ENCODE measurements at places on chromosomes 2 and 18.

DNA sequence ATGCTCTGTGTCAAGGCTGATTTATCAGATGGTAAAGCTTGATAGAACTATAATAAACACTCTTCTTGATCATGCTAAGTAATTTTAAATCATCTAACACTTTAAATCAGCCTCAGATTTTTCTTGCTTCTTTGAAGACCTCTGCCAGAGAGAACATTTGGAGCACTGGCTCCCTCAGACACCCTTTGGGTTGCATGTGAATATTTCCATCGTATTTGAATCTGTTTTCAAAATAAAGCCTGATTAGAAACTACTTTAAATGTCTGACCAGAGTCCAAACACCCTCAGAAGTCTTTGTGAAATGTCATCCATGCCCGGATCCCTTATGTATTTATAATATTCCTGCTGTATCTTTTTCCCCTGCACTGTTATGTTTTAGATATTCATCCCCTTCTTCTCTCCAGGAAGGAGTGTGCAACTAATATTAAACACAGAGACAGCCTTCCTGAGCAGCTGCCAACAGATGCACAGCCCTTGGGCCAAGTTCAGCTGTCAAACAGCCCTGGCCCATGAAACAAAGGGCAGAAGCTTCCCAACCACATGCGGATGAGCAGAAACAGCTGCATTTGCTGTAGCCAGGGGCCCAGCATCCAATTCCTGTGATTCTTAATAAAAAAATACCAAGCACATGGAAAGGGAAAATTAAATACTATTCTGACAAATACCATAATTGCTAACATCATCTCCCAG, 46.5 kb downstream of the DPP10 start:
- no peak for DNase-seq

- DNase-seq: no peak
Measured at GRCh38 chr2:229695961-229696360, 18.4 kb downstream of the DNER start.

GRCh38 chr2:10454505-10454904, 6.4 kb upstream of the ODC1 start:
- DNase-seq: no peak

GRCh38 chr2:145411493-145411892, 891.6 kb upstream of the ZEB2 start:
- no peak for DNase-seq

- DNase-seq: no peak
Measured at GRCh38 chr2:81327911-81328310, 1023.4 kb upstream of the LRRTM1 start.

- no peak for DNase-seq
Measured at GRCh38 chr2:18682681-18683080, 93.3 kb upstream of the NT5C1B start.

DNA sequence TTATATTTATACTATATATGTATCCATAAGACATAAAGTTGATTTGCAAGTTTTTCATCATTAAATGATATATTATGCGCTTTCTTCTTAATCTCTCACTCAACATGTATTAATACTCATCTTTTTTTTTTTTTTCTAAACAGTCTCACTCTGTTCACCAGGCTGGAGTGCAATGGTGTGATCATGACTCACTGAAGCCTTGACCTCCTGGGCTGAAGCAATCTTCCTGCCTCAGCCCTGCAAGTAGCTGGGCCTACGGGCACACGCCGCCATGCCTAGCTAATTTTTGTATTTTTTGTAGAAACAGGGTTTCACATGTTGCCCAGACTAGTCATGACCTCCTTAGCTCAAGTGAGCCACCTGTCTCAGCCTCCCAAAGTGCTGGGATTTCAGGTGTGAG, 51.4 kb upstream of the MAP4K3 start:
- DNase-seq: no peak

DNA sequence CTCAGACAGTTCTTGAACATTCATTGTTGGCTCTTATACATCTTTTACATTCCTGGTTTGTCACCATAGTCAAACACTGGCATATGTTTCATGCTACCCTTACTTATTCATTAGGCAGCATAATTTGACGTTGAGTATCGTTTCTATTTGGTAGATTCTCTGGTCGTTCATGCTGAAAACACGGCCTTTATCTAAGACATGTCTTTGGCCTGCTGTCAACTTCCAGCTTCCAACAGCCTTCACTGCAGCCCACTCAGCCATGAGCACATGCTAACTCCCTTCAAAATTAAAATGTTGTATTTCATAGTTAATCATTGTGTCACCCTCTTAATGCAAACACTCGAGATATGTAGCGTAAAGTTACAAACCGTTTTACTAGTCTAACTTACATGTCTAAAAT, 493.0 kb upstream of the NRP2 start:
- no peak for DNase-seq

DNA sequence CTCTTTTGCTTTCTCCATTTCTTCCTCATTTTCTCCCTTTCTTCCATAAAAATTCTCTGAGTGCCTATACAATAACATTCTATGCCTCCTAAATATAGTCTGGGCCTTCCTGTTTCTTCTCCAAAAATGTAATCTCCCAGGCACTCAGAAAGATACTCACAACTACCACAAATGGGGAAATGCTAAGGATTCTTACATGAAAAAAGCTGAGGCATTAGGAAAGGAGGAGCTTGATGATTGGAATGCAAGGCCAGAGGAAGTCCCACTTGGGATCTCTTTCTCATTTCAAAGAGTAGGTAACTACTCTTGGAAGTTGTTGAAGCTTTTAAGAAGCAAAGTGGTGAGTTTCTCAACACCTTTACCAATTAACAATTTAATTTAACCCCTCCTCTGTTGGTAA, 3.4 kb downstream of the VSNL1 start:
- no peak for DNase-seq

DNA sequence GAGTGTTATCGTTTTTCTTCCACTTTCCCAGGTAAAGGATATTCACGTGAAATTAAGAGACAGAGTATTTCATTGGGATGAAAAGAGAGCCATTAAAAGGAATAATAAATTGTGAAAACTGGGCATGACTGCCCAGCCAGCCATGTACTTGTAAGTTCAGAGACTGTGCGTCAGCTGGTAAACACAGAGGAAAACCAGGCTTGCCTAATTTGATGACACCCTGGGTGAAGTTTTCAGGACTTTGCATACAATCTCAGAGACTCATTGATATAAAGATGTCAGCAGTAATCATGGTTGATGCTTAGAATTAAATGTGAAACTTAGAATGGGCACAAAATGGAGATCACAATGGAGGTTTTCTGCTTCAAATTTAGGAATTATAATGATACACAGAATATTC, 153.5 kb upstream of the ZEB2 start:
- DNase-seq: no peak

DNA sequence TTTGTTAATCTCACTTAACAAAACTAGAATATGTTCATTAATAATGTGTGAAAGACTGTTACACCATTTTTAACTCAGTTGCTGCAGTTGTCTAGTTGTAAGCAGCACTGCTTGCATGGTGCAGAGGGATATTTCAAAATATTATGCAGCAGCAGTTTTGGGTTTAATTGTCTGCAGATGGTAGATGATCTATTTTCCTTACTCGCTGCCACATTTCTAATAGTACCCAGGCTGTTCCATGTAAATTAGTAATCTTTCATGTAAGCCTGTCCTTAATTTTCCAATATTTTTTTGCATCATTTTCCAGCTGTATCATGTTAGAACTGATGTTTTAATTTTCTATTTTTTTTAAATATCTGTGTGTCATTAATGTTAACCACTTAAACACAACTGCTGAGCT, 488.1 kb upstream of the RAB12 start:
- no peak for DNase-seq

- no peak for DNase-seq
Measured at GRCh38 chr2:102114851-102115497, 27.6 kb upstream of the IL1R1 start.

GRCh38 chr2:9647884-9648283, 17.1 kb upstream of the YWHAQ start:
- DNase-seq: no peak

- DNase-seq: no peak
Measured at GRCh38 chr18:58140387-58141325, 96.6 kb downstream of the NEDD4L start.

DNA sequence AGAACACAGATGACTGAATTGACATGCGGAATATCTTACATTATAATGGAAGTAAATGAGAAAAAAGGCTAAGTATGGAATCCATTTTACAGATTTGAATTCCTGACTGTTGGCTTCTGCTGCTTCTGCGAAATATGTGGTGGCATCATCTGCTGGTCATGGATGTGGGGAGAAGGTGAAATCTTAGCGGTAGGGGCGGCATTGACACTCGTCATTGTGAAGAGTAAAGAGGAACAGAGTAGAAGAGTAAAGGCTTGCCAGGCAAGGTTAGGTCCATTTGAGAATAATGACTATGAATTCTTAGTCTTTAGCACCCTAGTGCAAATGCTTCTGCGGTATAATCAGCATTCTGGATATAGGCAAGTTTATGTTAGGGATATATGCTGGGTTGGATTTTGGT, 32.4 kb downstream of the ACTR3 start:
- DNase-seq: no peak

DNA sequence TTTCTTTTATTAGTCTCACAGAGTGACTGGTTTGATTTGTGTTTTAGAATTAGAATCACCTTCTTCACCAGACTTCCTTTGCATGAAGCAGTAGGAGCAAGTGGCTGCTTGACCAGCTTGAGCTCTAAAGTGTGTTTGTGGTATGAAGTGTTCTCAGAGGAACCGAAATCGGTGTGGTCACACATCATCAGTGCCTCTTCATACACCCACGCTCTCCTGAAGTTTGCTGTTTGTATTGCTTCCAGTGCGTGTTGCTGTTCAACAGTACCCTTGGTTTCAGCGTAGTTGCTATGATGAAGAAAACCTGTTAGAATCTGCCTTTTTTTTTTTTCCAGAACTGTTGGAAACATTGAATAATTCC, 77.9 kb downstream of the LIMS1 start:
- peak; percentile 63 for DNase-seq

- DNase-seq: no peak
Measured at GRCh38 chr18:54388203-54389142, 30.8 kb downstream of the C18orf54 start.

DNA sequence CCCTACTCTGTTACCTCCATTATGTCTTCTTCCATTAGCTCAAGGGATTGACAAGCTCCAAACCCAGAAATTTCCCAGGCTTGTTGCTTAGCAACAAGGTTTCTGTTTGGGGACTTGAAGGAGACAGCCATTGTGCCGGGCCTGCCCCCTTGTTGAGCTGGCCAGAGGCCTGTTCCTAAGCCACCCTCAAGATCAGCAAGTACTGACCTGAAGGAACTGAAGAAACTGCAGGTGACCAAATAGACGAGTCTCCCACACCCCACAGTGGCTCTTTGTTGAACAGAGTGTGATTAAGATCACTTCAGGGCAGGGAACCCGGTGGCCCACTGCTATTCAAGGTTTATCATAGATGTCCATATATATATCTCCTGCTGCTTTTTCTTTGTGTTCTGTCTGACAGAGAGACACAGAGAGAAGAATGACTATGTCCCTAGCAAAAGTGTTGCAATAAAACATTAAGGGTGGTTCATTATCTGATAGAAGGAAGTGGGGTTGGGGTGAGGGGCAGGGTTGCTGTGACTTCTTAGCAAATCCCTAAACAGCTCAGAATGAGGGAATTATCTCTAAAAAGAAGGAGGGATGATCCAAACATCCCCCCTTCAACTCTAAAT, 69.2 kb downstream of the RNF144A start:
- no peak for DNase-seq

DNA sequence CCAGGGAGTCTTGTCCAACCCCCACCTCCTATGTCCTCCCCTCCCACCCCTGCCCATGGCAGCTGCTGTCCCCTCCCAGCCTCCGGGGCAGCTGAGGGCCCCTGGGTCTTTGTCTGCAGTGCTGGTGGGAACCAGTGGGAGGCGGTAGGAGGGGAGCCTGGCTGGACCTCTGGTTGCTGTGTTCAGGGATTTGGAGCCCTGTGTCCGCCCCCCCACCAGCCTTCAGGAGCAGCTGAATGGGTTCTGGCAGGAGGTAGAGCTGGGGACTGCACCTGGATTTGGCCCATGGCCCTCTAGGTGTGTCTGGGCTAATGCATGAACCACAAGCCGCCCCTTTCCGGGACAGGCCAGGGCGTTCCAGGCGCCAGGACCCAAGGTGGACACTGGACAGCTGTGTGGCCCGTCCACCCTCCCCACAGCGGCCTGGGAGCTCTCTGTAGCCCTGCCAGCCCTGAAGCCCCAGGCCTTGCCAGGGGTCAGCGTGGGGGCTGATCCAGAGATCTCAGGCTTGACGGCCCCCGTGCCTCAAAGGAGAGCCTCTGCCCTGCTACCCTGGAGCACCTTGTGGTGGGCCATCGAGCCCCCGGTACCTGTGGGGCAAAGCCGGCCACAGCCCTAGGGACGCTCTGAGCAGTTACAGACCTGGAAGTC, 25.4 kb downstream of the GPC1 start:
- DNase-seq: no peak

DNA sequence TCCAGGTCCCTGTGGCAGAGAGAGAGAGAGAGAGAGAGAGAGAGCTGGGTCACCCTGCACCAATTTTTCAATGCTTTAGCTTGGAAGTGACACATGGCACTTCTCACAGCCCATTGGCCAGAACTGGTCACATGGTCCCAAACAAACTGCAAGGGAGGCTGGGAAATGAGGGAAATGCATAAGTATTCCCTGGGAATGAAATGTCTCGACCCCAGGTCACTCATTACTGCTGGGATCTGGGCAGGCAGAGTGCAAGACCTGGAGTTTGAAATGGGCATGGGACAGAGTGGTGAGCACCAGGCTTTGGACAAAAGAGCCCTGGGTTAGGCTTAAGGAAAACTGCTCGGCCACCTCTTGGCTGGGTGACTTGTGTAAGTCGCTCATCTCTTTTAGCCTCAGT, 37.0 kb downstream of the SMAD7 start:
- DNase-seq: no peak

GRCh38 chr2:48715042-48715899, 40.3 kb downstream of the LHCGR start:
- no peak for DNase-seq

DNA sequence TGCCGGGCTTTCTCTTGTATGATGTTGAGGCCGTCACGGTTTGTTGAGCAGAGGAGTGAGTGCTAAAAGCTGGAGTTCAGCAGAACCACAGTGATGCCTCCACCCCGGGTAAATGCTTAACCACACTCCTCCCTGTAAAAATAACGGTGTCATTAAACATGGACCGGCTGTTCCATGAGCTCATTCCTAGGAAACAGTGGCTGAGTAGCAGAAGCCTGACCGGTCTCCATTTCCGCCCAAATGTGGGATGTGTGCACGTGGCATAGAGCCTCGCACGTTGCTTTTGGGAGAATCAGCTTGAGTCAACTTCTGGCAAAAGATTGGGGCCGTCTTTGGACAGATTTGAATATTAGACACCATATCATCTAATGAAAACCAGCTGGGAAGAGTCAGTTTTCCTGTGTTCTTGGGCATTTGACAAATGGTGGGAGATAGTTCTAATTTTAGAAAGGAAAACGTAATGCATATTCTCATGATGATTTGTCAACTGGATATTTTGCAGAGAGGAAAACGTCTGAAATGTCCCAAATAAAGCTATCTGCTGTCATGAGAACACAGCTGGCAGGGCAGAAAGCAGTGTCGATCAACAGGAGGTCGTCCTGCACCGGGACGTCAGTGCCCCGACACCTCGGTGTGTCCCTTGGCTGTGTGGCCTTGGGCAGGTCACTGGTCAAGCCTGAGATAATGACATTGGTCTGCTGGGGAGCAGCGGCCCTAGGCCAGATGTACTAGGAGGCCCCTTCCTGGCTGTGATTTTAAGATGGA, 42.4 kb downstream of the LRRFIP1 start:
- DNase-seq: no peak

GRCh38 chr18:3538456-3538855, 88.5 kb downstream of the TGIF1 start:
- DNase-seq: no peak

- no peak for DNase-seq
Measured at GRCh38 chr2:109162999-109163398, 34.0 kb downstream of the SH3RF3 start.

GRCh38 chr2:211812587-211812986, 726.0 kb downstream of the ERBB4 start:
- no peak for DNase-seq

Measured in activated naive CD4-positive, alpha-beta T cell treated with Interleukin-2 at 50 U/mL for 16 hours (primary cell).